Neural crest cell (in vitro differentiated cells): ENCODE measurements at places on chromosomes 1 and 21.

- DNase-seq, result no peak
Measured at GRCh38 chr1:51444534-51445192, 74.4 kb downstream of the EPS15 start.

DNA sequence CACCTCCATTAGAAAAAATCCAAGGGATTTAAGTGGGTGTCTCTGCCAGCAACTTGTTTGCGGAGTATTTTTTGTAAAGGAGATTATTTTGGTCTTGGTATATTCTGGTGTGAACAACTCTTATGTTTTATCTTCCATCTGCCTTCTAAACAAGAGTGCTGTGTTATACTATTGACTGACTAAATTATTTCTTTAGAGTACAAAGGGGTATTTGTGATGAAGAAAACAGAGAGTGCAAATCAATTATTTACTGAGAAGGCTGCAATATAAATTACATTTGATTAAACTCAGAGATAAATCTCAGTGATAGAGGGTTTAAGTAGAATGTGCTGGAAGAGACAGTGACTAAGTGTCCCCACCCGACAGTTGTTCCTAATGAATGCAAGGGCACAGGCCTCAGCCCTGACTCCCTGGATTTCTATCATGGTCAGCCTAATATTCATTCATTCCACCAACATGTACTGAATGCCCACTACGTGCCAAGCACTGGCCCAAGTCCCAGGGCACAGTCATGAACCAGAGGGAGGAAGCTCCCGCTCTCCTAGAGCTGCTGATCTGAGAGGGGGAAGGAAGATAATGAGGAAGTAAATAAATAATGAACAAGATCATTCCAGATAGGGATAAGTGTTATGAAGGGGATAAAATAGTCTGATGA lies 196.9 kb upstream of the C8B start:
- DNase-seq, result no peak

DNA sequence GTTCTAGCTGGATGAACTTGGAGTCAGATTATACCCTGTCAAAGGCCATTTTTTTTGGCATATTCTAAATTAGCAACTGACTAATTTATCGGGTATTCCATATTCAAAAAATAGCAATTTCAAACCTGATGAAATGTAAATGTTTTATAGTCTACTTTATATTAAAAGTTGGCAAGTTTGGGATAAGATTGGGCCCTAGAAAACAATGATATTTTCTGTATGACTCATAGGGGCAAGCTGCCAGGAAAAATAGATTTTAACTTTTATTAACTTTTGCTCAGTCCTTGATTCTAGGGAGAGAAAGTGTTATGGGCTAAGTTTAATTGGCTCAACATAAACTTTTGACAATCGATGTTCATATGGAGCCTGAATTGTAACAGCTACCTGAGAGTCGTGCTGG lies 576.9 kb upstream of the B3GALT2 start:
- DNase-seq, result no peak

- DNase-seq, result no peak
Measured at GRCh38 chr1:156546267-156546666, 26.1 kb downstream of the IQGAP3 start.

DNA sequence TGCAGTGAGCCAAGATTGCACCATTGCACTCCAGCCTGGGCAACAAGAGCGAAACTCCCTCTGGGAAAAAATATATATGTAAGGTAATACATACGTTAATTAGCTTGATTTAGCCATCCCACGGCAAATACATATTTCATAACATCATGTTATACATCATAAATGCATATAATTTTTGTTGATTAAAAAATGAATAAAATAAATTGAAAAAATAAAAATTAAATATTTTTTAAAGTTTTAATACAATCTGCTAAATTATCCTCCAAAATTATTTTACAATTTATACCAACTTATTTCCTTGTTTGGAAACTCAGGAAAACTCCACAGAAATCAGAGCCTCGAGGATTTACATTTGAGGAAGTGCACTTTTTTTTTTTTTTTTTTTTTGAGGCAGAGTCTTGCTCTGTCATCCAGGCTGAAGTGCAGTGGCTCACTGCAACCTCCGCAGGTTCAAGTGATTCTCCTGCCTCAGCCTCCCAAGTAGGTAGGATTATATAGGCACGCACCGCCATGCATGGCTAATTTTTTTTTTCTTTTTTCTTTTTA lies 12.6 kb upstream of the IPO9 start:
- DNase-seq, result no peak

GRCh38 chr1:211677659-211678058 lies 2.2 kb upstream of the NEK2 start:
- no peak for DNase-seq

- no peak for DNase-seq
Measured at GRCh38 chr1:238681451-238681850, 704.9 kb upstream of the CHRM3 start.

DNA sequence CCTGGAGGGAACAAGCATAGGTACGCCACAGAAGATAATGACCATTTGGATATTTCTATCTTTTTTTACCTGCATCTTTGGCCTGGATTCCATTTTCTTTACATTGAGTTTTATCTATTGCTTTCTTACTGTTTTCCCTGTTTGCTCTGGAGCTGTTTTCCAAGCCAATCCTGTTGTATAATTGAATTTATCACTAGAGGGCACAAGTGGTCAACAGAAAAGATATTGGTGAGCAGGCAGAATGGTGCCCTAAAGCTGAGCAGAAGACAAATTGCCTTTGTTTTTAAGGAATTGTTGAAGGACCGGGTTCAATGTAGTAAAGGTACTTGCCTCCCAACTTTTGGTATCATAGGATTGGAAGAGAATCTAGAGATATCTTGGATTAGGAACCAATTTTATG lies 152.8 kb downstream of the PPP1R12B start:
- DNase-seq, result no peak

DNA sequence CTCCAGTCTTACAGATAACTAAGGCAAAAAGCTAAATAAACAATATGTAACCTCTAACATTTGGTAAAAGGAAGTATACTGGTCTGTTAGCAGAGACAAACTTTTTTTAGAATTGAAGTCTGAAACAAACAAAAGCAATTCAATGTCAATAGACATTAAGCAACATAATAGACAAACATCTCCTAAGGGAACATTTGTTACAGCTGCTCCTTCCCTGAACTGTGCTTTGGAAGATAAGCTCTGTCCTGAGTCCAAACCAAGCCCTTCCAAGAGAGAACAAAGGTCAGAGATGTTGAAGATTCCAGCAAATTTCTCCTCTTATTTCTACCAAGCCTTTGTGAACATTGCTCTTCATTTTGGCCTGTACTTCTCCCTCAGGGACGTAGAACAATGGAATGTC lies 25.3 kb downstream of the FMO2 start:
- DNase-seq, result no peak

- no peak for DNase-seq
Measured at GRCh38 chr1:89085781-89086180, 20.8 kb upstream of the GBP1 start.

DNA sequence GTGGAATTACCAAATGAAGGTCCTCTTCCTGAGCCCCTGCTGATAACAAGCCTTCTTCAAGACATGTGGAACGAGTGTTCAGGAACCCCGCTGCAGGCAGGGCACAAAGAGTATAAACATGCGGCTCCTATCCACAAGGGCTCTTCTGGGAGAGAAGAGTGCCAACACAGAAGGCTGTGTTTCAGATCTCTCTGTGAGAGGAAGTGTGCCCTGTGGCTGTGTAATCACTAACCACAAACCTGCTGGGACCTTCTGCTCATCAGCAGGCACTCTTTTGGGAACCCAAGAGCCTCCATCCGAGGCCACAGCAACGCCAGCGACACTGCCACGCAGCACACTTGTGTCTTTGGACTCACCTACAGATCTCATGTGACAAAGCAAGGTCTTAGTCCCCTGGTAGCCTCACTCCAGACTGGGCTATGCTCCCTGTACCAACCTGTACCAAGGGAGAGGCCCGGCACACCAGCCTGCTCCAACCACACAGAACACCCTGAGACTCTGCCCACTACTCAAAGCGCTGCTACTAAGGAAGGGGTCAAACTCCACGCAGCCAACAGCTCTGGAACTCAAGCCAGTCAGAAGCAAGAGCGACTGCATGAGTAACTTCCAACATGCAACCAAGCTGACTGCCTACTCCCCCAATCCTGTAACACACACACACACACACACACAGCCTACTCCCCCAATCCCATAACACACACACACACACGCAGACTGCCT lies 7.8 kb downstream of the PTTG1IP start:
- no peak for DNase-seq

DNA sequence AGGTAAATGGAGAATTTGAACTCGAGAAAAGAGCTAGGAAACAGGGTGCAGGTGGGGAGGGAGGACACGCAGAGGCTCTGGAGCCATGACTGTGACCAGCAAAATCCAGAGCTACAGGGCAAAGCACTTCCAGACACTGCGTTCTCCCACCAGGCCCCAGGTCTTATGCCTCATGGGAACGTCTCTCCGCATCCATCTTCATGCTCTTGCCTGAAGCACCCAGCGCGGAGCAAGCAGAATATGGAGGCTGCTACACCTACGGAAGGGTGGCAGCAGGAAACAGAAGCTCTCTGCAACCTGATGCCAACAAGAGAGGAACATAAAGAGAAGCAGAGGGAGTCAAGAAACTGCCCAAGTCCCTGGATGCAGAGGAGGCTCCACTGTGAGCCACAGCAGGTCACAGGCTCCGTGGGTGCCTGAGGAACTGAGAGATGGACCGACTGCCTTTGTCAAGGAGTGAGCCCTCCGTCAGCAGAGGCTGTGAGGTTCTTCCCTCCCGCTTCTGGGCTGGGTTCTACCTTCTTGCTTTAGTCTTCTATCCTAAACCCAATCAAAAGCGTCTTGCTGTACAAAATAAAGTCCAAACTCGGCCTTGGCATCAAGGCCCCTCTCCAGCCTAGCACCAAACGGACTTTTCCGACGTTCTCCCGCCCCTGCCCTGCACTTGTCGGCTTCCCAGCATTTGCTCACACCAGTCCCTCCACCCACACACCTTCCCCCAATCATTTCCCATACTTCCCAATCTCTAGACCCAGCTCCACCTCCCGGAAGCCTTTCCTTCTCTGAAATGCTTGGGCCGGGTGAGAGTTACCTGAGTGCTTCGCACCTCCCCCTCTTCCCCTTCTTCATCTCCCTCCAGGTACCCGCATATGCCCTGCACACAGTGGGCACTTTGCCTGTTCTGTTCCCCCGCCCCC lies 930 bp downstream of the DHCR24 start:
- DNase-seq, result no peak
